ENCODE measurements at places on chromosomes 3 and 15. TPM values are rescaled to one million over a fixed set of nuclear protein-coding genes. Genes with fewer than 3 reads are reported as not detected.

DNA sequence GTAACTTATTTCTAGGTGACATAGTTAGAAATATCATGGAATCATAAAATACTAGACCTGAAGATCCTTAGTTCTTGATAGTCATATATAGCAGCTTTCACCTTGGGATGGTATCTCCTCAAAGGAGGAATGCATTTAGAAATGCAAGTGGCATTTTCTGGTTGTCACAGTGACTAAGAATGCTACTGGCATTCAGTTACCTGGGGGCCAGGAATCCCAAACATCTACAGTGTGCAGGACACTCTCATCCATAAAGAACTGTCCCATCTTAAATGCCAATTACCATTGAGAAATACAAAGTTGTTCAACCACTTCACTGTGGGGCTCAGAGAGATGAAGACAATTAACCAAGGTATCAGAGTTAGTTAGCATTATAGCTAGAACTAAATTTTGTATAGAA is 36.7 kb downstream of the MYH15 start:
- no peak for DNase-seq
- no peaks in the 10 kb centered on the region for H3K36me3 ChIP-seq
- peaks cover 8% of the 10 kb centered on the region for H3K4me1 ChIP-seq
- no peaks in the 10 kb centered on the region for H3K27me3 ChIP-seq

DNA sequence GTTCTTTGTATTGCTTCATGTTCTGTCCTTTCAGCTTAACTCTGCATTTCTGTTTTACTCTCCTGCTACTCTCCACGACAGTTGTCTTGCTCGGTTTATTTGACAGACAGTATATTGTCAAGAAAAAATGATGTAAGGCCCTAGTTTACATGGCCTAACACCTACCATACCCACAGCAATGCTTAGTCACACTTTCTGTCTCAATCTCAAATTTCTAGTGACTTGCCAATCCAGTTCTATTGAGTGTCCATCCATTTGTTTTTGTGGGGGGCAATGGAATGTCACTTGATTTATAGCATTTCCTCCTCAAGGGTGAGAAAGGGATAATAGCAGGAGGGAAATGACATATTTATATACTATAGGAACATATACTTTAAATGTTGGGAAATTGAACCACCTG is 676.2 kb downstream of the NAALADL2 start:
- no peaks in the 10 kb centered on the region for H3K4me1 ChIP-seq
- no peak overlapping the region for H3K4me3 ChIP-seq
- no peaks in the 10 kb centered on the region for H3K36me3 ChIP-seq

DNA sequence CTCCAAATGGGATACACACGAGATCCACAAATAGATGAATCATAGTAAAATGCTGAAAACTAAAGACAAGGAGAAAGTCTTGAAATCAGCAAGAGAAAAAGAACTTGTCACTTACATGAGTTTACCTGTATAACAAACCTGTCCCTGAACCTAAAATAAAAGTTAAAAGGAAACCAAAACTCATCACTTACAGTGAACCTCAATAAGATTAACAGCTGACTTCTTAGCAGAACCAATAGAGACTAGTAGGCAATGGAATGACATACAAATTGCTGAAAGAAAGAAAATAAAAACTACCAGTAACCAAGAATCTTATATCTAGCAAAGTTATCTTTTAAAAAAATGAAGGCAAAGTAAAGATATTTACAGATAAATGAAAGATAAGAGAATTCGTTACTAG is 27.4 kb downstream of the SEC22A start:
- no peaks in the 10 kb centered on the region for H3K4me1 ChIP-seq
- peaks cover 7% of the 10 kb centered on the region for H3K36me3 ChIP-seq
- H3K27me3 ChIP-seq: no peaks in the 10 kb centered on the region

DNA sequence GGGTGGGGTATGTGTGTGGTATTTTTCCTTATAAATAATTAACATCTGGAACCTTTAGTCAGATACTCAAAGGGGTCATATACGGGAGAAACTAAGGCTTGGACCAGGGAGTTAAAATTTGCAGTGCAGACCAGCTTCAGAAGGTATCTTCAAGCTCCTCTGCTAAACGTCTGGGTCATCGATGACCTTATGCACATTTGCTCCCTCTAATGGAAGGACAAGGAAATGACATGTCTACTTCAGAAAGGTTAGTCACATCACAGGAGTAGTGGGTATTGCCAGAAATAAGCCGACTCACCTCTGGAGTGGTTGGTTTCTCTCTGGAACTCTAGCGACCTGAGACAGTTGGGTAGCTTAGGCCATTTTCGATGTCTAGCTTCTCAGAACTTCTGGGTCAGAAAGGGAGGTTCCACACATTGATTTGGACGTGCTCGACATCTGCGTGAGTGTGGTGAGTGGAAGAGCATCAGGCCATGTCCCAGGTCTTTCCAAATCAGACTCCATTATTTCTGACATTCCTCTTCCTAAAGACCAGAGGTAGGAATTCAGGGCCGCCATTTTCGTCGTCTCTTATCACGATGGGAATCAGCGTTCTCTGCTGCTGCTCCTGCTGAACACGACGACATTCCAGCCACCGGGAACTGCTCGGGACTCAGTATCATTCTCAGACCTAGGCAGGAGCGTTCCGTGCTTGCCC is 31.8 kb upstream of the RASA2 start:
- peaks cover 22% of the 10 kb centered on the region for H3K4me1 ChIP-seq
- peak overlapping the region; percentile 71 for H3K27ac ChIP-seq
- H3K27me3 ChIP-seq: no peaks in the 10 kb centered on the region
- DNase-seq: peak; percentile 88
- H3K4me3 ChIP-seq: no peak overlapping the region
- H3K36me3 ChIP-seq: no peaks in the 10 kb centered on the region

DNA sequence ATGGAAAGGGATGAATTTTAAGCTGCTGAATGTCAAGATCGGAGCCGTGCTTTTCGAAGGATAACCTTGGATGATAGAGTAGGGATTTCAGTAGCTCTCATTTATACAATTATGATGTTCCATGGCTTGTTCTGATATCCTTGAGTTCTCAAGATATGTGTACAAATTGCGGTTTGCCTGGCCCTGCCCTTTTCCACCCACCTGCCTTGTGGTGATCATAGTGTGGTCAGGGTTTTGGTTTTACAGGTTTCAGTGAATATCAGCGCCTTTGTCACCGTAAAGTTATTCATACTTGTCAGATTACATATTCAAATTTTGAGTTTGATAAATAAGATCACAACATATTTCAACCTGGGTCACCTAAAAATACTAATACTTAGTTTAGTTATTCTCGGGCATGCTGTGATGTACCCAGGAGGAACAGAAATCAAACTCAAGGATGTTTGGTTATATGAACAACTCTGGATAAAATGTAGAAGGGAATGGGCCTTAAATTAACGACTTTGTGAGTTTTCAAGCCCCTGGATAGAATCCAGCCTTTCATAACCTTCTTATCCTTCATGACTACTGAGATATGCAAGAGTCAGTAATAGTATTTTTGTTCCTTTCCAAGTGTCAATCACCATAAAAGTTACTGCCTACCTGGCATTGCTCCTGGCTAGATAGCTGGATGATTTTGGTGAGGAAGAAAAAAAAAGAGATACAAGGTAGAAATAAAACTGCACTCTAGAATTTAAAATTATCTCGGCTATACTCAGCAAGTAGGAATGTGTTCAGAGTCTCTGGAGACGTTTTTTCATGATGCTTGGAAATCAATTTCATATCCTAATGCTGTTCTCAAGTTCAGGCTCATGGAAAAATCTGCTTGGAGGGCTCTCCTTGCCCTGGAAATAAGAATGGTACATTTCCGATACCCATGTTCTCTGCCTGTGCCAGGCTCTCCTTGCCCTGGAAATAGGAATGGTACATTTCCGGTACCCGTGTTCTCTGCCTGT is 209.2 kb upstream of the TPRG1 start:
- no peak overlapping the region for H3K4me3 ChIP-seq
- no peaks in the 10 kb centered on the region for H3K4me1 ChIP-seq
- no peaks in the 10 kb centered on the region for H3K36me3 ChIP-seq
- no peaks in the 10 kb centered on the region for H3K27me3 ChIP-seq
- H3K27ac ChIP-seq: no peak overlapping the region

GRCh38 chr3:170128259-170128976 is 53.1 kb downstream of the PHC3 start:
- no peak overlapping the region for H3K4me3 ChIP-seq
- peaks cover 24% of the 10 kb centered on the region for H3K36me3 ChIP-seq
- H3K27me3 ChIP-seq: no peaks in the 10 kb centered on the region
- DNase-seq: no peak

DNA sequence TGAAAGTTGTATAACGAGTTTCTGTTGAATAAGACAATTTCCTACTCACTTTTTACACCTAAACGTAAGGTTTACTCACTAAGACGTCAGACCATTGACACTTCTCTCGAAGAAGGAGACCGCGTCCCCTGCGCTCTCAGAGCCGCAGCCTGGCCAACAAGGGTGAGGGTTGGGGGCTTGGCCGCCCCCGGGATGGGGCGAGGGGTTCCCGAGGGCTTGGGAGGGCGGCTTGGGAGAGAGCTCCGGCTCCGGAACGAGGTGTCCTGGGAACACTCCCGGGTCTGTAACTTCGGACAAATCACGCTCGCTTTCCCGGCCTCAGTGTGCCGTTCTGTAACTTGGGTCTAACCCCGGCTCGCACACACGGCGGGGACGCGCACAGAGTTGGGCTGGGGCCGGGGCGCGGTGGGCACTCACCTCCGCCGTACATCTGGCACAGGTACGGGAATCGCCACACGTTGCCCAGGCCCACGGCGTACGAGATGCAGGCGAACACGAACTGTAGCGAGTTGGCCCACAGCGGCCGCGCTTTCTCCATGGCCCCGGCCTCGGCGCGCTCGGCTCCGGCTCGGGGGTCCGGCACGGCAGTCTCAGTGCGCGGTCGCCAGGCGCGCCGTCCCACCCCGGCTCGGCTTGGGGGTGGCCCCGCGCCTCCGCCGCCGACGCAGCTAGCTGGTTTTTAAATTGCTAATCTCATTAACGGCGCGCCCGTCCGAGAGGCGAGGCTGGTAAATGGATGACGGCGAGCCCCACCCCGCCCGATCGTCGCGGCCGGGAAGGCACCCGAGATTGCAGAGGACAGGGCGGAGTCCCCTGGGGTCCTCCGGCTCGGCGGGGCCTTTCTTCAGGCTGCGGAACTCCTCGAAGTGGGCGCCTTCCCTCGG is at the start of gene SLC6A20:
SLC6A20 (minus strand) TSS at position 655 of the 884 bp plus-strand sequence; CDS start at position 538, 117 bp downstream.
- H3K4me3 ChIP-seq: peak within 1 kb of the TSS; percentile 17
- no peaks in the 10 kb centered on the region for H3K36me3 ChIP-seq
- H3K27me3 ChIP-seq: peaks cover 86% of the 10 kb centered on the region
- H3K4me1 ChIP-seq: peaks cover 5% of the 10 kb centered on the region
- no peak for DNase-seq
- no peak within 1 kb of the TSS for H3K27ac ChIP-seq

- H3K4me3 ChIP-seq: no peak overlapping the region
- H3K36me3 ChIP-seq: no peaks in the 10 kb centered on the region
- no peak for DNase-seq
- no peak overlapping the region for H3K27ac ChIP-seq
- H3K27me3 ChIP-seq: peaks cover 28% of the 10 kb centered on the region
Observed at GRCh38 chr3:193879864-193880242, 256.1 kb upstream of the HES1 start.

DNA sequence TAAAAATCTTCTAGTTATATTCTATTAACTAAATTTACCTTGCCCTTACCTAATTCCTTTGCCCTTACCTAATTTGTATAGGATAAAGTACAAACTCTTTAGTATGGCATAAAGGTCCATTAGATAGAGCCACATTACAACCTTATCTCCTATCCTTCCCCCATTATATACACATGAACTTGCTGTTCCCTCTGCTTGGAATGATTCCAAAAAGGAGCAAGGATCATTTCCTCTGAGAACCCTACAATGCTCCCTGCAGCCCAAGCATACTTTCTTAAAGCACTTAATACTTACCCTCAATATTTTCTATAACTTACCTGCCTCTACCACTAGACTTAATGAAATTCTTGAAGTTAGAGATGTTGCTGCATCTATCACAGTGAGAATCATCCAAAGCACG is 118.9 kb upstream of the CCDC54 start:
- H3K36me3 ChIP-seq: no peaks in the 10 kb centered on the region
- no peaks in the 10 kb centered on the region for H3K4me1 ChIP-seq
- H3K27me3 ChIP-seq: no peaks in the 10 kb centered on the region
- H3K27ac ChIP-seq: no peak overlapping the region
- no peak for DNase-seq
- H3K4me3 ChIP-seq: no peak overlapping the region

DNA sequence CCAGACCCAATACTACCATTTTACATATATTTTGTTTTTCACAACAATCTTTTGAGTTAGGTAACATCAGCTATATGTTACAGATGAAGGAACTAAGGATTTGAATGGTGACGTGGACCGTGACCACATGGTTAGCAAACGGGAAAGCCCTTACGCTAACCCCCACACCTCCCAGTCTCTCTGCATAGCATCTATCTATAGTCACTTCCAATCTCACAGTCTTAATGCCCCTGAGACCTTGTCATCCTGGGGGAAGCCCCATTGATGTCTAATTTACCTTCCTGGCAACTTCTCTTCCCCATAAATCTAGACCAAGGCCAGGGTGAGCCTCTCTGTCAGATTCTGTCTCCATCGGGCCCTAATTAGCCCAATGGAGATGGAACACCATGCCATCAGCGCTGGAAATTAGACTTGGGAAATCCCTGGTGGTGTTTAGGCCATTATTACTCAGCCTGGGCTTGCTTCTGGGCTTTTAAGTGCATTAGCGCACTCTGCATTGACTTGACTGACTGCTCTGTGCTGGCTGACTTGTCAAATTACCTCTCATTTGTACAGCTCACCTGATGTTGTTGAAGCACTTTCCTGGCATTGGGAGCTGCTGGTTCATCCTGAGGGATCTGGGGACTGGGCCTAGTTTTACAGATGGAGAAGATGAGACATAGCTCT is 34.0 kb upstream of the SH3GL3 start:
- no peaks in the 10 kb centered on the region for H3K27me3 ChIP-seq
- H3K36me3 ChIP-seq: no peaks in the 10 kb centered on the region
- H3K27ac ChIP-seq: no peak overlapping the region
- H3K4me3 ChIP-seq: no peak overlapping the region
- no peak for DNase-seq

DNA sequence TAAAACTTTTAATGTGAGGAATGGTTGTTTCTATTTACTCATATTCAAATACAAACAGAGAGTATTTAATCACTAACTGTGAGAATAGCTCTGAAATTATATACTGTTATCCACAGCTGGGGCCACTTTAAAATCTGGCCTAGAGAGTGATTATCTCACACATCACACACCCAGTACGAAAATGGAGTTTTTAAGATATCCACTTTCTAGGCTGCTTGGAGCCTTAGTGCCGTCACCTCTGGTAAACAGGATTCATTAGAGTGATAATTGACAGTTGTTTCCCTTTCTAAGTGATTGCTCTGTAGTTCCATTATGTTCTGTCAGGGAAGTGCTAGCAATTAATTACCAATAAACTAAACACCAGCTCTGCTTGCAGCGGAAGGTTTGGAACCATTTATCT is 942.4 kb downstream of the FHIT start:
- H3K27me3 ChIP-seq: no peaks in the 10 kb centered on the region
- no peak overlapping the region for H3K27ac ChIP-seq
- DNase-seq: no peak
- no peak overlapping the region for H3K4me3 ChIP-seq
- no peaks in the 10 kb centered on the region for H3K4me1 ChIP-seq
- H3K36me3 ChIP-seq: no peaks in the 10 kb centered on the region

- H3K27ac ChIP-seq: no peak overlapping the region
- no peak for DNase-seq
- H3K4me1 ChIP-seq: no peaks in the 10 kb centered on the region
Observed at GRCh38 chr3:190773948-190774347, 88.5 kb downstream of the GMNC start.

IGSF11 gene
- not detected for total RNA-seq

TGM4 gene
- under 0.01 TPM for total RNA-seq

RTP4 gene
- not detected for total RNA-seq

CCDC13 gene
- 0.28 TPM for total RNA-seq

SCAANT1 gene
- not detected for total RNA-seq

TMEM207 gene
- not detected for total RNA-seq

SLC27A2 gene
- not detected for total RNA-seq

SPTBN5 gene
- under 0.01 TPM for total RNA-seq
